ENCODE measurements at places on chromosomes 5 and 9.

DNA sequence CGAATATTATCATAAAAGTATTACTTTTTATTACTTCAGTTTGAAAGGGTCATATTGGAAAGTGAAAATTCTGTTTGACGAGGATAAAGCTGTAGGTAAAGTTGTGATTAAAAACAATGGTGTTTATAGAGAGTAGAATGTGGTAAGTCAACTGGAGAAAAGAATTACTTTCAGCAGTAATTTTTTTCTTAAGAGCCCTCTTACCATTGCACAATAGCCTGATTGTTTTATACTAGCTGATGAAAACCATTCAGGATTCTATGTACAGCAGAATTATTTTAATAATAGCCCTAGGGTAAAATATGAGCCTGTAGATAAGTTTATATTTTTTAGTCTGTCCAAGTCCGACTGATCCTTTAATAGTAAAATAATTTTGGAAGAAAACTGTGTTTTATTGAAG lies 16.6 kb downstream of the CDC42SE2 start:
- DNase-seq = no peak

DNA sequence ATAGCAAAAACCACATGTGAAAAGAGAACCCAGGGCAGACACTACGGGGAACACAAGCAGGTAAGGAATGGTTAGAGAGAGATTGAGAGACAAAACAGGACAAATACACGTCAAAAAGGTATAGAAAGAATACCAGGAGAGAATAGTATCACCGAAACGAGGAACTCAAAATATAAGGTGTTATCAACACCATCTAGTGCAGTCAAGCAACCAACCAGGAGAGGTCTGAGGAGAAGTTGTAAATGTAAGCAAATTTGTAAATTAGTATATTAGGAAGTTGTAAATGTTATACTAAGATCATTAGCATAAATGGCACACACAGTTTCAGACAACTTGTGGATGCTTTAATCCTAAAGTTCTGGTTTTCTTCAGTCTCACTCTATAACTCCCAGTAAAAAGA lies 355.5 kb downstream of the EBF1 start:
- DNase-seq = no peak

DNA sequence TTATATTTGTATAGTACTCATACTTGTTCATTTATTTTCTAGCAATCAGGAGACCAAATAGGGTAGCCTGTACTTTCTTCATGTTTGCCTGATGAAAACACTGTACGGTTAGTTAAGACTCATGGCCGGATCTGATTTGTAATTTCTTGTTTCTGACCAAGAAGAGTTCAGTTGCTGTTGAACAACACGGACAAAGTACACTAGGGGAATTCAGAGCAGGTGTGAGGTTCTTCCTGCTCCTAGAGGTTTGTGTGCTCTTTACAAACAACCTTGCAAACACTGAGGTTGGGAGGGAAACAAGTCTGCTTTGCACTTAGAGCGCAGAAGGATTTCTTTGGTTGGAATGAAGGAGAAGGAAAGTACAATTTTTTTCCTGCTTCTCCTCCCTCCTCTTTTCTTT lies 69.7 kb downstream of the TRIO start:
- DNase-seq = no peak

- DNase-seq = no peak
Measured at GRCh38 chr9:18060269-18060934, 413.6 kb upstream of the ADAMTSL1 start.

DNA sequence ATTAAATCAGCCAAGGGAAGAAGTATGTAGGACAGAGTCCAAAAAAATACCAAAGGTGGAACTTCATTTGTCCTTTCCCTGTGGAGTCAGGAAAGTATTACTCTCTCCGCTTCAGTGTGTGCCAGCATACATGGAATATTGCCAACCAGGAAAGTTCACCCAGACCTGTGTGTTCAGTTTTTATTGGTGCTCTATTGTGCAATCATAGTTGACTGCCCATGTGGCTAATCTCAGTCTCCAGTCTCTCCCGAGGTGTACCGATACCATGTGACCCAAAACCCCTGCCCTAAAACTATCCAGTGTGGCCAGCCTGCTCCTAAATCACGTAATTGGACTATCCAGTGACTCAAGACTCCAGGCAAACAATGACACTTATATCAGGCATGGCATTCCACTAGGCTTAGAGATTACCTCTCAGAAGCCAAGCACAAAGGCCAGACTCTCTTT lies 38.8 kb downstream of the NFX1 start:
- no peak for DNase-seq

DNA sequence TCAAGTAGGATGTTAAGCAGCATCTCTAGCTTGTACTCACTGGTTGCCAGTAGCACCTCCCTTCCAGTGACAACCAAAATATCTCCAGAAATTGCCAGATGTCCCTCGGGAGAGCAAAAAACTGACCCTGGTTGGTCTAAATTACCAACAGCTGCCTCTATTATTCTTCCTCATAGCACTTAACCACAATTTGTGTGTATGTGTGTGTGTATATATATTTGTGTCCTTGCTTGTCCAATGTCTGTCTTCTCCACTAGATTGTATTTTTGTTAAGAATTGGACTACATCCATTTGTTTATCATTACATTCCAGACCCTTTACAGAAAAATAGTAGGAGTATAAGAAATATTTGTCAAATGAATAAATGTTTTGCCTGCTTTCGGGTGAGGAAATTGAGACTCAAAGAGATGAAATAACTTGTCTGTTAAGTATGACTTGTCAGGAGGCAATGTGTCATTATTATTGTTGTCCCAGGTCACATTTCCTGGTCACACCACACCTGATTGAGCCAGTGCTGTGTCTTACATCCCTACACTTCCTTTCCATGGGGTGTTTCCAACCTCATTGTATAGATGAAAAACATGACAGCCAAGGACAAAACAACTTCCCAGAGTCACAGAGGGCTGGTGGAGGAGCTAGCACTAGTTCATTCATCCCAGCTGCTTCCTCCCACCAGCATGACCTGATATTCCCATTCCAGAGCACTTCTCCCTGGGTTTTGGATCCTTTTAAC lies 11.4 kb upstream of the GRPEL2 start:
- DNase-seq = no peak

GRCh38 chr9:85547599-85547998 lies 194.2 kb downstream of the AGTPBP1 start:
- no peak for DNase-seq

- DNase-seq = no peak
Measured at GRCh38 chr9:81566074-81566698, 123.2 kb downstream of the TLE1 start.

Data from cortex of kidney (tissue), 1 donor.